ENCODE measurements at places on chromosomes 6 and 20.

- no peak for DNase-seq
Observed at GRCh38 chr6:31797588-31797987, 2.0 kb upstream of the VARS1 start.

DNA sequence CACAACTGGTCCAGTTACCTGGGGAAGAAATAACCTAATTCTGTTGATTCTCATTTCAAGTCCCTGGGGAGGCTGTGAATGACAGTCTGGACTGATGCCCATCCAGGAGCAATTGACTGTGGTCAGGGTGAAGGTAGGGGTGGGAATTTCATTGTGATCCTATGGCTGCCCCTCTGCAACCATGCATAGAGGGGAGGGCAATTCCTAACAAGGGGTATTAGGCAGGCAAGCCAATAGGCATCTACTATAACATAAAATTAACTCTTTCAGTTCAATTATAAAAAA is 44.0 kb upstream of the TRAM2 start:
- no peak for DNase-seq

DNA sequence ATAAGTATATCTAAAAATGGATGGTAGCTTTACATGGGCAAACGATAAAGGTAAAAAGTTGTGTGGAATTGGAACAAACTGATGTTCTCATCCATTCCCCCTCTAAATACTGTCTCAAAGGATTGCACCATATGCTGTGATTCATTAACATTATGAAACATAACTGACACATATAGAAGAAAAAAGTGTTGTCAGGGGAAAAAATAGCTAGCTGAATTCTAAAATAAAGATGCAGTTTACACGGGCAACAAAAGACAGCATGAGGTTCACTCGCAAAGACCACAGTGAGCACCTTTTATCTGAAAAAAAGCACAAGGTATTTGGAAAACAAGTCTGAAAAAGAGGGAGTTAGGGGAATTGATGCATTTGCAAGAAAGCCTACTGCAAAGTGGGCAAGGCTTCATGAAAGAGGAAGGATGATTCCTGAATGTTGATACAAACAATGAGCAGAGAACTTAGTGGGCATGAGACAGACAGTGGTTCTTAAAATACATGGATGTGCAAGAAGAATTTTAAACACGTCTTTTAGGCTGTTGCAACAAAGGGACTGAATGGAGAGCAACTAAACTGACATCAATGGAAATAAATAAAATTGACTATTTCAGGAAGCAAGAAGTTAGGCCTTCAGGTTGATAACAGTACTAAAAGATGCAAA is 280.9 kb downstream of the KIF16B start:
- DNase-seq, result no peak

- DNase-seq, result no peak
Observed at GRCh38 chr6:46032110-46032998, 16.7 kb upstream of the CLIC5 start.

GRCh38 chr6:91476000-91476399 is 889.1 kb upstream of the MAP3K7 start:
- DNase-seq, result no peak

GRCh38 chr6:20417819-20418218 is 16.1 kb downstream of the E2F3 start:
- no peak for DNase-seq

- DNase-seq, result no peak
Observed at GRCh38 chr20:58135441-58136148, 92.9 kb downstream of the ANKRD60 start.

DNA sequence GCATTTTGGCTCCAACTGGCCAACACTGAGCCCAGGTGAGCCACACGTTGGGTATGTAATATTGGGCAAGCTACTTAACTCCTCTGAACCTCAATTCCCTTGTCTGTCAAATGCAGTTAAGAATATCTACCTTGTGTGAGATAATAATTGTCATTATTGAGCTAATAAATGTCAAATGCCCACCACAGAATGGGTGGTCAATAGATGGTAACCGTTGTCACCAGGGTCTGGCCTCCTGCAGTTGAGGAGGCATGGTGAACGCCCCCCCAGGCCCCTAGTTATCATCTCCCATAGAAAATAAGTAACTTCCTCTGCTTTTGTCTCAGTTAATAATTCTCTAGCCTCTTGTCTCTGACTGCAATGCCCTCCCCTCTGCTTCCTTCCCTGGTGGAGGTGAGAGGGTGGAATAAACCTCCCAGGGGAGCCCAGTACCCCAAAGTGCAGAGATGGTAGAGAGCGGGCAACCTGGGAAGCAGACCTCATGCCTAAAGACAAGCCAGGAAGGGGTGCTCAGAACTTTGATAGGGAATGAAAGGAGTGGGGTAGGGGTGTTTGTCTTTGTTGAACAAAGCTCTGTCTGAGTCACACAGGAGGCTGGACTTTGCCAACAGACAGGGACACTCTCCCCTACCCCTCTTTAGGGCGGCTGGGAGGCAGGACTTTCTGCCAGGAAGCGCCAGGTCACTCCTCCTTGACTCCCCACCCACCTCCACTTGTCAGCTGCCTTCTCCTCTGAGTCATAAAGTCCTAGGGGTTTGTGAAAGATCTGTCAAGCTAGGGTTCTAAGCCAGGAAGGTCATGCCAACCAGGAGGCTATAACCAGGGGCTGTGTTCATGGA is 1.3 kb upstream of the UNC5CL start:
- DNase-seq, result no peak

DNA sequence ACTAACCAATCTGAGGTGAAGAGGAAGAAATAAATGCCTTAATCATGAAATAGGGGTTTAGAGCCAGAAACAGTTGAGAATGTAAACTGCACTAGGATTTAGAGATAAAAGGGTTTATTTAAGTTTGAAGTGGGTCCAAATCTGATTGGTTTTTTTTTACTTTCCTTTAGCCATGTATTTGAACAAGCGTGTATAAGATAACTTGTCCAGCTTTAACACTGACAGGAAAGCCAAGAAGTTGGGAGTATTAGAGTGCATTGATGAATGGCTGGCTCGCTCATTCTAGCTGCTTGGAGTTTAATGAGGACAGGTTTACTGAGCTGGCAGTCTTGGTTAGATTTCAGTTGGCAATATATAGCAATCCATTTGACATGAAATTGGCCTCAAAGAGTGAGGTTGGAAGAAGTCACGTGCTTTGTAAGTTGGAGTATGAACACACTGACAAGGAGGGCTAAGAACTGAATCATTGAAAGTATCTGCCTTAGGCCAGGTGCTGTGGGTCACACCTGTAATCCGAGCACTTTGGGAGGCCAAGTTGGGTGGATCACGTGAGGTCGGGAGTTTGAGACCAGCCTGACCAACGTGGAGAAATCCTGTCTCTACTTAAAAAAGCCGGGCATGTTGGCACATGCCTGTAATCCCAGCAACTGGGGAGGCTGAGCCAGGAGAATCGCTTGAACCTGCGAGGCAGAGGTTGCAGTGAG is 13.7 kb downstream of the SRSF3 start:
- no peak for DNase-seq

DNA sequence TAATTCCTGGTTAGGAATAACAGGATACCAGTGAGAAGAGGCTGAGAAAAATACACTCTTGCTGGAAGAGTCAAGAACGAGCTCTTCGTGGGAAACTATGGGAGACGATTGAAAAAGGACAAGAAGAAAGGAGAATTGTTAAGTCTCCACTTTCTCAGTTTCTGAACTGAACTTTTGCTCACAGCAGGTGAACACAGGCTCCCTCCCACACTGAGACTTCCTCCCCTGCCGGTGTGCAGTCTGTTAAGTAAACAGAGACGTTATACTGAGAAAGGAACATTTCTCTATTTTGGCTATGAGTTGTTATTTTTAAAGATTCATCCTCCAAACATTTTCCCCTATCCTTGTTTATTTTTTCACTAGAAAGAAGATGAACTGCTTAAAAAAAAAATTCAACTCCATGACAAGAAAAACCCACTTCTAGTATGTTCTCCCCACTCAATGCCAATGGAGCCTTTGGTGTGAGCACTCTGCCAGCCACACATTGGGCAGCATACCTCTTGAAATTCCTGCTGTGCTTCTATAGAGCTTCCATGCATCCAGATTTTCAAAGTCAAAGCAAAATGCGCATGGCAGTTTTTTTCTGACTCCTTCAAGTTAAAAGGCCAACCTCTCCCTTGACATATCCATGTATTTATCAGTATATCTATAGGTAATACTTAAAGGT is 250.5 kb downstream of the ESR1 start:
- no peak for DNase-seq

DNA sequence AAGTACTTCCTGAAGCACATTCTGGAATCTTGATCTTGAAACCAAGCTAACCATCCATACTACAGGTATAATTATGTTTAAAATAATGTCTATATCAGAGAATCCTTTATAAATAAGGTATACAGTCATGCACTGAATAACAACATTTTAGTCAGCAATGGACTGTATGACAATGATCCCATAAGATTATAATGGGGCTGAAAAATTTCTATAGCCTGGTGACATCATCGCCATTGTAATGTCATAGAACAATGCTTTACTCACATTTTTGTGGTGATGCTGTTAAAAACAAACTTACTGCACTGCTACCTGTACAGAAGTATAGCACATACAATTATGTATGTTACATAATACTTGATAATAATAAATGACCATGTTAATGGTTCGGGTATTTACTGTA is 31.8 kb downstream of the RNF146 start:
- no peak for DNase-seq

GRCh38 chr20:5674176-5674660 is 76.0 kb upstream of the SHLD1 start:
- no peak for DNase-seq

DNA sequence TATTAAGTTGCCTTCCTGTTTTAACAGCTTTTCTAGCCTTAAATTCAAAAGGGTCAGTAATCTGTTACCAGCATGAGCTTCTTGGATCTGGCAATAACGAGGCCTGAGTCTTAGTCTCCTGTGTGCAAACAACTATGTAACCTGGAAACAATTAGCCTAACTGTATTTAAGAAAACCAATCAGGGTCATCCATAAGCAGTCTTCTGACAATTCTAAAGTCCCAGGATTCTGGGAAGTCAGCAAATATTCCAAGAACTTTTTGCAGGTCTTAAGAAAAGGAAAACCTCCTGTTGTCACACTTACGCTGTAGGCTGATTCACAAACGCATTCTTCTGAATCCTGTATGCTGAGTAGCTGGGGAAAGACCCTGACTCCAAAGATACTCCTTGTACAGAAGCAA is 90.4 kb downstream of the COL12A1 start:
- DNase-seq, result no peak

- no peak for DNase-seq
Observed at GRCh38 chr6:11598687-11599086, 61.1 kb downstream of the TMEM170B start.

DNA sequence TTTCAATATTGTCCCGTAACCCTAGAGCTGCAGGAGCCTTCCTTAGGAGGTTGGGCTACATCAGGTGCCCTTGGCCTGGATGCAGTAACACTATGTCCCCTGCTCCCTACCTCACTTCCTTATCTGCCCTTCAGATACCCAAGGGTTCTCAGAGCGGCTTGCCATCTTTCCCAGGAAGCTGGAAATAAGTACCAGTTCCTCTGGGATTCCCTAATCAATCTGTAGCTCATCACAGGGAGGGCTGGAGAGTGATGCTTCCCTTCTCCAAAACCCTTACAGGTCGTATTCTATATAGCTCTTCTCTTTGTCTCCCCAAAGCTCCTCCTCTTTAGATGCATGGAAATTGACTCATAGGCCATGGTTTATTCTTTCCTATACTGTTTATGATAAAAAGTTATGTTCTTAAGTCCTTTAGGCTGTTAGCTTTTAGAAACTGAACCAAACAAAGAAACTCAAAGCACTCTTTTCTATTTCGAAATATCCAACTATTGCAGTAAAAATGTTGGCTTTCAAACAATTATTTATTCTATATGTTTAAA is 4.2 kb downstream of the MYCT1 start:
- no peak for DNase-seq

- no peak for DNase-seq
Observed at GRCh38 chr20:4325548-4326187, 310.3 kb upstream of the RNF24 start.

- DNase-seq, result no peak
Observed at GRCh38 chr6:84605298-84605697, 159.1 kb downstream of the TBX18 start.

DNA sequence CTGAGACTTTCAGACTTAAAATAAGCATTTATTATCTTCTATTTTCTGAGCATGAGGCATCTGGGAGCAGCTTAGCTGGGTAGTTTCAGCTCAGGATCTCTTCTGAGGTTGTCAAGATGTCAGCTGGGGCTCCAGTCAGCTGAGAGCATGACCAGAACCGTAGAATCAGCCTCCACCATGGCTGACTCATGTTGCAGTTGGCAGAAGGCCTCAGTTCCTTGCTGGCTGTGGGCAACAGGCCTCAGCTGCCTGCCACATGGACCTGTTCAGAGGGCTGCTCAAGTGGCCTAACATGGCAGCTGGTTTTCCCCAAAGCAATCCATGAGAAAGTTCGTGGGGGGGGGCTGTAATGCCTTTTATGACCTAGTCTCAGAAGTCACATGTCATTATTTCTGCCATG is 142.3 kb downstream of the LY86 start:
- DNase-seq, result no peak

- no peak for DNase-seq
Observed at GRCh38 chr20:8967641-8968245, 101.1 kb upstream of the PLCB4 start.

DNA sequence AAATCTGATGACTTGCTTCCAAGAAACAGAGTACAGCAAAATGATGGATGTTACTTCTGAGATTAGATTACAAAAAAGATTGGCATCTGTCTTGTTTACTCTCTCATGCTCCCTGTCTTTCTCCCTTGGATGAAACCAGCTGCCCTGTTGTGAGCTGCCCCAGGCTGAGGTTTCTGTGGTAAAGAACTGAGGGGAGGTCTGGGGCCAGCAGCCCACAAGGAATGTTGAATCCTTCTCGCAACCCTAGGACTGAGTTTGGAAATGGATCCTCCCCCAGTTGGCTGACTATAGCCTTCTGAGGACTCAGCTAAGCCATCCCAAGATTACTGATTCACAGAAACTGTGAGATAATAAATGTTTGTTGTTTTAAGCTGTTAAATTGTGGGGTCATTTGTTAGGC is 5.6 kb upstream of the HECA start:
- no peak for DNase-seq

GRCh38 chr6:117228202-117228601 is 37.2 kb upstream of the VGLL2 start:
- no peak for DNase-seq

DNA sequence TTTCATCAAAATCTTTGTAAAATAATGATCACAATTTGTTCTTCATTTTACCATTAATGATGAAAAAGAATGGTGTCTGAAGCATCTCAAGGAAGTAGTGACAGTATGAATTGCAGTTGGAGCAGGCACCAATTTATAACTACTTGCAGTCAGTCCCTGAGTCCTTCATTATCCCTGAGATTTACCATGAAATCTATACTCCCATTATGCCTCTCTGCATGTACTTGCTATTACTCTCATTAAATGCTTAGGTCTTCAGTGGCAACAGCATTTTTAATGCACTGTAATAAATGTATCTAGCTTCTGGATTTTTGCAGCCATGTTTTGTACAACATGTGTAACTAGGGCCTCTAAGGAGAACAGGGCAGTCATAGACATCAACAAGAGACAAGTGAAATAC is 708.8 kb downstream of the EYS start:
- no peak for DNase-seq

DNA sequence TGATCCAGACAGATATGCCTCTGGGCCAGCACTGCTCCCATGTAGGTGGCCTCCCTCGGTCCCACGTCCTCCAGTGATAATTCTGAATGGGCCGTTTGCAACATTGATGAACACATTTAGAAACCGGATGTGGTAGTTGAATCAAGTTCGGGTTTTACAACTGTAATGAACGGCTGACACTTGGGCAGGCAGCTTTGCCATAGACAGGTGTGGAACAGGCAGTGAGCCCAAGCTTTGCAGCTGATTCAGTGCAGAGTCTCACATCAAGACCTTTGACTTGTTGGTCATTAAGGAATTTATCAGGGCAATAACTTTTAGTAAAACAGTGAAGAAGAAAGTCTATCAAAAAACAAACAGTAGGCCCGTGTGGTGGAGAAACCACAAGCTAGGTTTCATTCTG is 466.6 kb upstream of the AGPAT4 start:
- DNase-seq, result no peak
